ENCODE measurements at places on chromosomes 4 and X. TPM values are rescaled to one million over a fixed set of nuclear protein-coding genes. Genes with fewer than 3 reads are reported as not detected.

The MAGEA2B gene
- not detected for polyA plus RNA-seq

DNA sequence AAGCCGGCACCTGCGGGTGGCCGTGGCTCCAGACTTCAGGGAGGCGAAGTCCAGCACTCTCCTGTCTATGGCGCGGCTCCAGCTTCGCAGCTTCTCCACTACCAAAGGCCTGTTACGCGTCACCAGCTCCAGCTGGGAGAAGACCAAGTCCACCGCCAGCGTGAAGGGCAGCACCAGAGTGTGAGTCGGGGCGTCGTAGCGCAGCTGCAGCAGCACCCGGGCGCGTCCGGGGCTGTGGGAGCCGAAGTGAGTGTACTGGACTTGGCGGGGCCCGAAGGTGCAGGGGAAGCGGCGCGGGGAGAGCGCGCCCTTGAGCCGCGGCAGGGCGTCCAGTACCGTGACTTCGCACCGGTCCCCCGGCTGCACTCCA lies 444 bp downstream of the FREM3 start:
- DNase-seq, result peak; percentile 42

DNA sequence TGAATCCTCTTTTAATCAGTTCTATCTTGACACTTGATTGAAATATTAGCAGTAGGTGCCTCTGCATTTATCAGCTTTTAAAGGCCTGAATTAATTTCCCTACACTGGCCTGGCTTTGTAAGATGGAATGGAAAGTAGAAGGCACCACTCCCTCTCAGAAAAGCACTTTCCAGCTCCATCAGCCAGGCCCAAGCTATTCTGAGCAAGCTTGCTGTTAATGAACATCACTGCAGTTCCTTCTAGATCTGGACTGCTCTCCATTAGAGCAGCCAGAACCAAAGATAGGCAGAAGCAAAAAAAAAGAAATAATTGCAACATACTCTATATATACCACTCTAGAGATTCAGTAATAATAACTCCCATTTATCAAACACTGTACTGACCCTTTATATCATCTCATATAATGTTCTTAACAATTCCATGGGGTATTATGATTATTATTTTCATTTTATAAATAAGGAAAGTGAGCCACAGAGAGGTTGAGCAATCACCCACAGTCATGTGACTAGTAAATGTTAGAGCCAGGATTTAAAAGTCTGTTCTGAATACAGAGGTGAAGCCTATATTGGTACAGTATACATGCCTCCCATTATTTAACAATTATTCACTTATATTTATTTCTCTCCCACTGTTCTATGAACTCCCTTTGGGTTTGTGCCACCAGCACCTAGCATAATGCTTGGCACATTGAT lies 39.4 kb upstream of the GPC3 start:
- no peak for DNase-seq

DNA sequence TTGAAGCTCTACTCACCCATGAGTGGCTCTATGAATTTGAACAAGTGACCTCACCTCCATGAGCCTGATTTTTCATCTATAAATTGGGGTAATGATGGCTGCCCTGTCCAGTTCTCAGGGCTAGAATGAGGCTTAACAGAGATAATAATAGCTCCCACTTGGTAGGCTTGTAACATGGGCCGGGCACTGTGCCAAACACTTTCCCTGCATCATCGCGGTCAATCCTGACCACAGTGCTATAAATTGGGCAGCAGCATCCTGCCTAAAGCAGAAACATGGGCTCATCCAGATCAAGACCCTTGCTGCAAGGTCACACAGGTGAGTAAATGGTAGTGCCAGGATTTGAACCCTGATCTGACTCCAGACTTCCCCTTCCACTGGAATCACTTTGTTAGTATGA lies 12.8 kb downstream of the APLN start:
- no peak for DNase-seq

The SH3BGRL gene
- 209 TPM for polyA plus RNA-seq

- no peak for DNase-seq
Observed at GRCh38 chr4:116005806-116006088, 892.3 kb upstream of the NDST4 start.

GRCh38 chr4:170990989-170991589 lies 822.1 kb upstream of the GALNTL6 start:
- peak; percentile 0 for DNase-seq

The C1QTNF7 gene
- polyA plus RNA-seq, result 16.4 TPM

DNA sequence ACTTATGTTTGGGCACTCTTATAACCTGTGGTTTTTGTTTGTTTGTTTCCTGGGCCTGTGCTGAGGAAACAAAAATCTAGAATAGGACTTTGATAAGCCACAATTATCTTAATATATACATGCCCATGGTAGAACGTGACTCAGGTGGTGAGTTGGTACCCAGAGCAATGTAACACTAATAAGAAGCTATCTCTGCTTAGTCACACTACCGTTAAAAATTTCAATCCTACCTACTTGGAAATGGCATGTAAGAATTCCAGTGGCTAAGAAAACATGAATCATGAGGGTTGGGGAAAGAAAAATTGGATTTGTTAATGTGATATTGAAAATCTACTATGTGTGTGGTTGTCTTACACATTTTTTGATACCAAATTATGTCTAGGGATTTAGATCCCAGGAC lies 30.5 kb upstream of the ADGRG2 start:
- no peak for DNase-seq

GRCh38 chrX:109294097-109294814 lies 187.6 kb downstream of the GUCY2F start:
- DNase-seq, result no peak

DNA sequence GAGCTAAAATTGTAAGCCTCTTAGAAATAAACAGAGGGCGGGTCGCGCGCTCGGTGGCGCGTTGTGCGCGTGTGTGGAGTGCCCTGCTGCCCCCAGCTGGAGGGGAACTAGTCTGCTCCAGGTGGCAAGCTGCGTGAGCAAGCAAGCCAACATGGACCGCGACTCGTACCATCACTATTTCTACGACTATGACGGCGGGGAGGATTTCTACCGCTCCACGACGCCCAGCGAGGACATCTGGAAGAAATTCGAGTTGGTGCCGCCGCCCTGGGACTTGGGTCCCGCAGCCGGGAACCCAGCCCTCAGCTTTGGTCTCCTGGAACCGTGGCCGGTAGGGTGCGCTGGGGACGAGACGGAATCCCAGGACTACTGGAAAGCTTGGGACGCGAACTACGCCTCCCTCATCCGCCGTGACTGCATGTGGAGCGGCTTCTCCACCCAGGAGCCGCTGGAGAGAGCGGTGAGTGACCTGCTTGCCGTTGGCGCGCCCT lies 66.1 kb downstream of the DNAAF6 start:
- no peak for DNase-seq

The NDNF gene
- polyA plus RNA-seq, result 217 TPM

The RS1 gene
- 0.24 TPM for polyA plus RNA-seq

- no peak for DNase-seq
Observed at GRCh38 chrX:1618689-1619088, 3.8 kb downstream of the ASMT start.

DNA sequence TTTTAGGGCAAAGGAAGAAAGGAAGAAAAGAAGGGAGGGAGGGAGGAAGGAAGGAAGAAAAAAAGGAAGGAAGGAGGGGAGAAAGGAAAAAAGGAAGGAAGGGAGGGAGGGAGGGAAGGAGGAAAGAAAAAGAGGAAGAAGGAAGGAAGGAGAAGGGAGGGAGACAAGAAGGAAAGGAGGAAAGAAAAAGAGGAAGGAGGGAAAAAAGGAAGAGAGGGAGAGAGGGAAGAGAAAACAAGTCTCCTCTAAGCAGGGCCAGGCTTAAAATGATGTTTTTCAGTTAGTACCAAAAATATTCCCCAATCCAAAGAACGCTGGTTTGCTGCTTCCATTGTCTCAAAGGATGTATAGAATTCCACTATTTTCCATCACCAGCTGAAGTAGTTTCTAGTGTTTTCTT lies 2.0 kb downstream of the TIGD4 start:
- DNase-seq, result no peak

GRCh38 chr4:38333219-38333618 lies 330.8 kb upstream of the KLF3 start:
- DNase-seq, result no peak

The SASH3 gene
- polyA plus RNA-seq, result 3.8 TPM

GRCh38 chr4:74873545-74874301 lies 59.2 kb upstream of the PARM1 start:
- no peak for DNase-seq

The EPHA5 gene
- 0.03 TPM for polyA plus RNA-seq

DNA sequence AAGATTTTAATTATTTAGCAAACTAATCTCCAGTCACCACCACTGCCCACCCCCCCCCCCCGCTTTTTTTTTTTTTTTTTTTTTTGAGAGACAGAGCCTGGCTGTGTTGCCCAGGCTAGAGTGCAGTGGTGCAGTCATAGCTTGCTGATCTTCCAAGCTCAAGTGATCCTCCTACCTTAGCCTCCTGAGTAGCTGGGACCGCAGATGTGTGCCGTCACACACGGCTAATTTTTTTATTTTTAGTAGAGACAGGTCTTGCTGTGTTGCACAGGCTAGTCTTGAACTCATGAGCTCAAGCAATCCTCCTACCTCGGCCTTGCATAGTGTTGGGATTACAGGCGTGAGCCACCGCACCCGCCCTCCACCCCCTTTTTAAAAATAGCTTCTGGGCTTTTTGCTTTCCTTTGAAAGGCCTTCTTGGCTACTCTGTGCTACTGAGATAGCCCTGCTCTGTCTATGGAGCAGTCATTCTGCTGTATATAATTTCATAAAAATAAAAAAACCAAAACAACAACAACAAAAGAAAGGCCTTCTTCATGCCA lies 18.7 kb downstream of the TXLNG start:
- no peak for DNase-seq

GRCh38 chrX:72539822-72540221 lies 32.8 kb downstream of the HDAC8 start:
- no peak for DNase-seq

The DCX gene
- polyA plus RNA-seq, result 0.13 TPM

DNA sequence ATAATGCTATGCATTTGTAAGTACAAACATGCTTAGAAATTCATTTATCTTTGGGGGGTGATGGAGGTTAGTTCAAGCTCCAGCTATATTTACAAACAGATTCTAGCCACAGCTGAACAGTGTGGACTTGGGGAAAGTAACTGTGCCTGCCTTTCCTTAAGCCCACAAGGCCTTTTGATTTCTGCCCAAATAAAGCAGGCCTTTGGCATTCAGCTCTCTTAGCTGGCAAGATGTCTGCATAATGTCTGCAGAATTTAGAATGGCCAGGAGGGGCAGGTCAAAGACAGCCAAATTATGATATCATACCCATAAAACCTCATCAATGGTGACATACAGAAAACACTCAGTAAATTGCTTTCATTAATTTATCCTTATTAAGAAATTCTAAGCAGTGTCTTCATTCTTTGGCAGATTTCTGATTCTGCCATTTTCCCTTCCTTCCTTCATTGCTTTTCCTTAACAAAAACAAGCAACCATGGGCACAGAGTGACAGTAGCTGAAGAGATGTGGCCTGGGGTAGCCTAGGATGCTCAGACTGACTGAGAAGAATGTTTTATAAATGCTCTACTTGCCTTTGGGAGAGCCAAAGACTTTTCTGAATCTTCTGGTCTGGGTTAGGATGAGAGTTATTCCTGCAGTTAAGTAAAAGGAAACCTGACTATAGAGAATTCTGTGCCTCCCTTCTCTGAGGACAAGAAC lies 538.7 kb upstream of the NR3C2 start:
- no peak for DNase-seq

DNA sequence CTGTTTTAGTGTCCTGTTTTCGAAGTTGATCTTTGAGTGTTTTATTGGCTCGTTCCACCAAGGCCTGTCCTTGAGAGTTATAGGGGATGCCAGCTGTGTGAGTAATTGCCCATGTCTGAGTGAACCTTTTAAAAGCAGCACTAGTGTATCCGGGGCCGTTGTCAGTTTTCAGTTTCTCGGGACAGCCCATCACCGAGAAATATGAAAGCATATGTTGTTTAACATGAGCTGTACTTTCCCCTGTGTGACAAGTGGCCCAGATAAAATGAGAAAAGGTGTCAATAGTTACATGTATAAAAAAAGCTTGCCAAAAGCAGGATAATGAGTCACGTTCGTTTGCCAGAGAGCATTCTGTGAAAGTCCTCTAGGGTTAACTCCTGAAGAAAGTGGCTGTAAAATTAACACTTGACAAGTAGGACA lies 48.6 kb upstream of the RASSF6 start:
- DNase-seq, result no peak

The PAGE5 gene
- polyA plus RNA-seq, result not detected

The SUPT20HL2 gene
- polyA plus RNA-seq, result not detected

DNA sequence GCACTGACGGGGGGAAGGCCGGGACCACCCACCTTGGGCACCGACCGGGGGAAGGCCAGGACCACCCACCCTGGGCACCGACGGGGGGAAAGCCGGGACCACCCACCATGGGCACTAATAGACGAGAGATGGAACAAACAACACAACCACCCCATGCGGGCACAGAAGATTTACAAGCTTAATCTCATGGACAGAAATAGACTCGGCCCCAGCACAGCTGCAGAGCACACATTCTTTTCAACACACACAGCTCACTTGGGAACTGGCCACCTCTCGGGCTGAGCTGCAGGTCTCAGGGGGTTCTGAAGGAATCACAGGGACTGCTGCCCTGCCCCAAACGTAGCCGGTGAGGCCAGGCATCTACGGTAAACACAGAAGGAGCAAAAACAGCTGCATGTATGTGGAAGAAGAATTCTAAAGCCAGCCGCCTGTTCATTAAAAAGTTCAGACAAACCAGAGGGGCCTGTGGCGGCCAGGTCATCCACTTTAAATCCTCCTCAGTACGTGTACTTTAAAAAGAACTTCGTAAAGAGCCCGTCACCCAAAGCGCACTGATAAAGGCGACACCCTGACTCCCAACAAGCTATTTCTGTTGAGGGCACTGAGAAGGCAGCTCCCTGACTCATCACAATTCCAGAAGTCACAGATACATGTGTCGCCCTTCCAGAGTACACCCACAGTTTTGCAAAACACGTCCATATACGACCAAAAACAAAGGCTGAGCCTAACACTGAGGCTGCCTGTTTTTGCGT lies 17.7 kb downstream of the PPP2R3B start:
- no peak for DNase-seq

The SH3D19 gene
- polyA plus RNA-seq, result 54.2 TPM

DNA sequence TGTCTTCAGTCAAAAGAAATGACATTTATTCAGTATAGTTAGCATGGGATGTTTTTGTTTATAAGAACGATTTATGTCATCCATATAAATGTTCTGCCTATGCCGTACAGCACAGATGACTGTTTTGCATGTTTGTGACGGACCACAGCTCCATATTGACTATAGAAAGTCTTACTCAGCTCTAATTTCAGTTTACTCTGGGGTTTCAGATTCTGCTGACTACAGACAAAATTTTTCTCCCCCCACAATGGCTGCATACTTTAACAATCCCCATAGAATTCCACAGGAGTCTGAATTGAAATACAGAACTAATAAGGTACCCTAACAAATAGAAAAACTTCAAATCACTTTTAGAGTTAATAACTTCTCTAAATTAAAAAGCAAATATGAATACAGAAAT lies 191.0 kb downstream of the SCFD2 start:
- no peak for DNase-seq

The JCHAIN gene
- 2.4 TPM for polyA plus RNA-seq

The SPARCL1 gene
- polyA plus RNA-seq, result 382 TPM

- no peak for DNase-seq
Observed at GRCh38 chr4:102500352-102500695, 835 bp upstream of the NFKB1 start.

- no peak for DNase-seq
Observed at GRCh38 chrX:110315551-110315950, 2.3 kb downstream of the AMMECR1 start.
